ENCODE measurements at places on chromosomes 6 and 20. TPM values are rescaled to one million over a fixed set of nuclear protein-coding genes. Genes with fewer than 3 reads are reported as not detected.

PSMB1 gene
- 140 TPM for total RNA-seq

NRSN1 gene
- total RNA-seq = 0.64 TPM

- DNase-seq = no peak
These were observed 15.0 kb downstream of the NANP start for GRCh38 chr20:25608774-25609173.

DNA sequence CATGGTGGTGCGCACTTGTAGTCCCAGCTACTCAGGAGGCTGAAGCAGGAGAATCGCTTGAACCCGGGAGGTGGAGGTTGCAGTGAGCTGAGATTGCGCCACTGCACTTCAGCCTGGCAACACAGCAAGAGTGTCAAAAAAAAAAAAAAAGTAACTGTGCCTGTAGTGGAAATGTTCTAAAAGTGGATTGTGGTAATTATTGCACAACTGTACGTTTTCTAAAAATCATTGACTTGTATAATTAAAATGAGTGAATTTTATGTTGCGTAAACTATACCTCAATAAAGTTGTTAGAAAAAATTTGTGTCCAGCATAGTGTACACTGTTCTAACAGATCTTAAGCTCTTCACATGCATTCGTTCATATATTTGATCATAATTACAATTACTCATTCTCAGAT is 5.5 kb downstream of the SEC23B start:
- DNase-seq = no peak

- no peak for DNase-seq
These were observed 6.1 kb downstream of the EZR start for GRCh38 chr6:158813032-158813431.

- peak; percentile 69 for DNase-seq
These were observed 164.9 kb upstream of the SASH1 start for GRCh38 chr6:148177589-148178233.

DNA sequence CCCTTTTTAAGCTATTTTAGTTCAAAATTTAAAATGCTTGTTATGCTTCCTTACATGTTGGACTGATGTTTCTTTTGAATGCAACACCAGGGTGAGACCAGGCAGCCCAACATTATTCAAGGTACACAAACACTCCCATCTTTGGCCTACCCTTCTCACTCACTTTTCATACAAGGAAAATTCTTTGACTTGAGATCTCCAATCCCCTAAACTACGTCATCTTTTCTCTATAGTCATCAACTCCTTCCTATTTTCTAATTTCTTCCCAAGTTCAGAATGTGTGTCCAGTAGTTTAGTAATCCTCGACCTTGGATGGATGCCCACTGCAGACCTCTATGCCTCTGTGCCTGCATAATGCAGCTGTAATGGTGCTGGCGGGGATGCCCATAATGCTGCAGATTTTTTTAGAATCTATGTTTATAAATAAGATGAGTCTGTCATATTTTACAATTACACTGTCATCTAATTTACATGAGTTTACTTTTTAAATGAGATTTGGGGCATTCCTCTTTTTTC is 108.7 kb downstream of the ID4 start:
- no peak for DNase-seq

GRCh38 chr20:21515300-21516179 is 1.7 kb upstream of the NKX2-2 start:
- no peak for DNase-seq
